ENCODE measurements at places on chromosomes 4 and X.

GRCh38 chr4:109506890-109507289, 53.2 kb upstream of the MCUB start:
- DNase-seq: no peak

- DNase-seq: no peak
These were observed 4.5 kb downstream of the GPM6A start for GRCh38 chr4:175807547-175807946.

- no peak for DNase-seq
These were observed 36.7 kb downstream of the FGFRL1 start for GRCh38 chr4:1047976-1048772.

- peak; percentile 52 for DNase-seq
These were observed 21.1 kb upstream of the SORBS2 start for GRCh38 chr4:185833055-185833598.

DNA sequence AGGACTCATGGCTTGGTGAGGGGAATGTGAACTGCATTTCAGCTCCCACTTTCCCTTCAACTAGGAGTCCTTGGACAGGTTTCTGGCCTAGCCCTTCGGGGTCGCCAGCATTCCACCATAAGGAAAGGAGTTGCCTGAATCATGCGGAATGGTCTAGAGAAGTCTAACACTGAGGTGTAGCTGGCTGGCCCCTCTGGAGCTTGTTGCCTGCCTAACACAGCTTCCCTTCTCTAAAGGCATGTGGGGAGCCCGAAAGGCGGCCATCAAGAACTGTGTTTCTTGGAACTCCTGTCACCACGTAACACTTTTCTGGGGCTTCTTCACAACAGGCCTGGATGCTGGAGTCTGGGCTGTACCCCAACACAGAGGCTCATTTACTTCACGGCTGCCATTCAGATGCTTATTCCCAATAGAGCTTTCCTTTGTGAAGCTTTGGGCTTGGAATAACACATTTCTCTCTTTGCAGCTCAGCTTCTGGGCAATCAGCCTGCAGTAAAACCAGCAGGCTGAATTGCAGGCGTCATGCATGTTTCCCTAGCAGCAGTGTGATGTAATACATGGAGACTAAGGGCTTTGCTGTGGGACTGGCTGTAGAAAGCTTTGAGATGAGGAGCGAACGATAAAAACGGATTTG, 5.4 kb downstream of the GABRQ start:
- DNase-seq: no peak

DNA sequence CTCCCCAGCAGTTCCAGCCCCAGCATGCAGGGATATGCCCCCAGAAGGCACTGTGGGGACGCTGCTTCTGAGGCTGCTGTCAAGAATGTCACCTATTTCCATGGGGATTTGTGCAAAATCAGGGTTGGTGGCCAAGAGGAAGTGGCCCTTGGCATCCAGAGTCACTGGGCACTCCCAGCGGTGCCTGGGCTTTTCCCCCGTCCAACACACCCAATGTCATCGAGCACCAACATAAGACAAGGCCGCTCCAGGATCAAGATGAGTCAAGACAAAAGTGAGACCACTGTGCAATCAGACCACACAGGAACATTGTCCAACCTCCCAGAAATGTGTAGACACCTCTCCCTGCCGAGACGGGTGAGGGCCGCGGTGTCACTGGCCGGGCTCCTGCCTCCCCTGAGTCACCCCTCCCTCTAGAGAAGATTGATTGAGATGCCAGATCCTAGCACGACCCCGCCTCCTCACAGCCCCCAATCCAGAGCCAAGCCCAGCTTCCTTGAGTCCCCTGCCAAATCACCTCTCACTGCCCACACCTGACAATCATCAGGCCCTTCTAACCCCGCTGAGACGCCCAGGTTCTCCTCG, 194.3 kb downstream of the AFAP1 start:
- no peak for DNase-seq

GRCh38 chr4:70703619-70704214, 15.4 kb downstream of the UTP3 start:
- no peak for DNase-seq

Measured in Daoy (cell line).